ENCODE measurements at places on chromosomes 7 and 10.

GRCh38 chr10:48651839-48652238 is 32.8 kb upstream of the WDFY4 start:
- no peak for DNase-seq

DNA sequence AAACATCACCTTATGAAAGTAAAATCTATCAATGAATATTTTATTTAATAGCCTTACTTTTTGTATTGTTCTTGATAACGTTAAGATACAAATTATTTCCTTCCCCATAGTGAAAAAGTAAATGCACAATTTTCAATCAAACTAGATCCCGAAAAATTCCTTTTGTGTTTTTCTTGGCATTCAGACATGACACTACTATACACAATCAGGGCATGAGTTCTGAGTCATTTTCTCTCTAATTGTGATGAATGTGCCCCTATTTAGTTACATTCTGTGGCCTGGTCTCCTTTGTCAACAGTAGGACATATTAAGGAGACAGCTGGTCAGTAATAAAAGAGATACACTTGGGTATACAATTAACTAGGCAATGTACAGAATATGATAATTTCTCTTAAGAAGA is 19.8 kb downstream of the COL1A2 start:
- no peak for DNase-seq

GRCh38 chr10:57696641-57697040 is 571.1 kb downstream of the IPMK start:
- no peak for DNase-seq

GRCh38 chr7:115032715-115033703 is 111.1 kb downstream of the MDFIC start:
- DNase-seq: no peak

DNA sequence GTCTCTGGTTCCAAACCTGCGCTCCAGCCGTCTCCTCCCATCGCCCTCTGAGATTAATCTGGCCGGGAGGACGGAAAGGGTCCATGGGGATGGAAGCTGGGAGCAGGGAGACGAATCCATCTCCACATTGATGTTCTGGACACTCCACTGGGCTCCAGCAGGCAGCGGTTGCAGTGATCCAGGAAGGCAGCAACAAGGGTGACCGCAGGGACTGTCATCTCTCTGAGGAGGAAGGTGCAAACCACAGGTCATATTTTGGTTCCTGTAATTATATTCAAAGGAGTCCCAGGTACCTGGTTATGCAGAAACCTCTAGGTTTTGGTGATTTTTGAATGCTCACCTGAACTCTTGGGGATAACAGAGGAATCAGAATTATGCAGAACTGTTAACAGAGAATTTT is 54.8 kb downstream of the EVX1 start:
- no peak for DNase-seq

GRCh38 chr7:21656796-21657195 is 114.0 kb downstream of the DNAH11 start:
- DNase-seq: no peak

- DNase-seq: no peak
Measured at GRCh38 chr7:16066805-16067459, 354.4 kb downstream of the CRPPA start.

- no peak for DNase-seq
Measured at GRCh38 chr7:47624689-47625088, 42.8 kb upstream of the TNS3 start.

GRCh38 chr7:132519936-132520335 is 56.3 kb downstream of the PLXNA4 start:
- no peak for DNase-seq

- DNase-seq: no peak
Measured at GRCh38 chr10:97546456-97547270, 25.9 kb upstream of the ANKRD2 start.

DNA sequence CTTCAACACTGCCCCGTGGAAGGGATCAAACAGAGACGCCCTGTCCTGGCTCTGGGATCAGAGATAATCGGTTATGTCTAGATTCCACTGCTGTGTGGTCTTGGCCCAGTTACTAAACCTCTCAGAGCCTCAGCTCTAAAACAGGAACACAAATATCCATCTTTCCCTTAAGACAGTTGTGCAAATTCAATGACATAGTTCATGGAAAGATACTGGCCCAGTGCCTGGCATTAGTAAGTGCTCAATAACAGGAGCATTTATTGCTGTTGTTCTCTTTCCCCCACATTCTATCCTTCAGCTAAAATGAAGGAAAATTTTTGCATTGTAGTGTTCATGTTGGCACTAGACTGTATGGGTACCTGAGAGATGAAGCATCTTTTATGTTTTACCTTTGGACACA is 58.6 kb downstream of the TACC2 start:
- no peak for DNase-seq

- DNase-seq: no peak
Measured at GRCh38 chr7:27205325-27206280, 5.7 kb upstream of the HOXA13 start.

- peak; percentile 64 for DNase-seq
Measured at GRCh38 chr7:20083781-20084180, 133.4 kb downstream of the MACC1 start.

GRCh38 chr7:155262031-155262430 is 35.6 kb upstream of the INSIG1 start:
- DNase-seq: no peak

GRCh38 chr10:29555746-29556481 is 78.9 kb downstream of the SVIL start:
- DNase-seq: no peak

GRCh38 chr10:22723783-22724182 is 9.4 kb upstream of the PIP4K2A start:
- no peak for DNase-seq

DNA sequence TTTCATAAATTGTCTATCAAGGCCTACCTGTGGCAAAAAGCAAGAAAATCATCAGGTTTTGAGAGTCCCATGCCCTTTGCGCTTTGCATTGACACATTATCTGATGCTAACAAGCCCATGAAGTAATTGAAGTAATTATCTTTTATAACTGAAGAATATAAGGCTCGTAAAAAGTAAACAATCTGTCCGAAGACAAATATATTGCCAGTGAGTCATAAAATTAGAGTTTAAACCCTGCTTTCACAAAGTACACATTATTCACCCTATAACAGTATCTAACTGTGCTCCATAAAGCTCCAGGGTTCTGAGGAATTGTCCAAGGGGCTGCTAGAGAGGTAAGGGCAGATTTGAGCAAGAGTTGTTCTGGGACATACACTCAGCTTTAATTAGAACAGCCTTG is 102.3 kb upstream of the PPP1R3A start:
- DNase-seq: no peak

- no peak for DNase-seq
Measured at GRCh38 chr10:123576706-123577105, 89.4 kb upstream of the GPR26 start.

- DNase-seq: peak; percentile 59
Measured at GRCh38 chr7:50552921-50553320, 12.3 kb downstream of the DDC start.

GRCh38 chr7:27367179-27367932 is 124.8 kb downstream of the EVX1 start:
- peak; percentile 25 for DNase-seq

All from Caco-2 (cell line).